Stimulated activated CD4-positive, alpha-beta T cell treated with anti-CD3 and anti-CD28 coated beads, Interleukin-1b, Interleukin-23, amount 100 ng/mL, for 48 hours (primary cell): ENCODE measurements at places on chromosomes 16 and 17.

DNA sequence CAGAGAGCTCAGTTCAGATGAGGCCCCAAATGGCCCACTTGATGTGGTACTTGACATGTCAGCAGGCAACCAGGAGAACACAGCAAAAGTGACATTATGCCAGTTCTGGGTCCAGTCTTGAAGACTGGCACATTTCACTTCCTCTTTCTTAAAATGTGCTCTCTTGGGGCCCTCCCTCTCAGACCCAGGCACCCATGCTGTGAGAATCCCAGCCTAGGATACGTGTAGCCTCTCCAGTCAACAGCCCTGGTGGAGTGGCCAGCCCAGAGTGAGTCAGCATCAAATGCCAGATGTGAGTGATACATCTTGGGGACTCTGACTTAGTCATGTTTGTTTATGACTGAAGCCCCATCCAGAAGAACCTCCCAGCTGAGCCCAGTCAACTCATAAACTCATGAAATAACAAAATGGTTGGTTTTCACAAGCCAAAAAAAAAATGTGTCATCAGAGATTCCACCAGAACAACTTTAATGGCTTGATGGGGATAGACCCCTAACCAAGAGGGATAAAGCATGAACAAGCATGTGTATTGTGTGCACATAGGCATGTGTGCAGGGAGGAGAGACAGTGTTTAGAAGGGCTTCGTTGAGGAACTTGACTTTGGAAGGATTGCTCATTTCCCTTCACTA, 82.5 kb upstream of the TNRC6C start:
- DNase-seq, result peak; percentile 55

DNA sequence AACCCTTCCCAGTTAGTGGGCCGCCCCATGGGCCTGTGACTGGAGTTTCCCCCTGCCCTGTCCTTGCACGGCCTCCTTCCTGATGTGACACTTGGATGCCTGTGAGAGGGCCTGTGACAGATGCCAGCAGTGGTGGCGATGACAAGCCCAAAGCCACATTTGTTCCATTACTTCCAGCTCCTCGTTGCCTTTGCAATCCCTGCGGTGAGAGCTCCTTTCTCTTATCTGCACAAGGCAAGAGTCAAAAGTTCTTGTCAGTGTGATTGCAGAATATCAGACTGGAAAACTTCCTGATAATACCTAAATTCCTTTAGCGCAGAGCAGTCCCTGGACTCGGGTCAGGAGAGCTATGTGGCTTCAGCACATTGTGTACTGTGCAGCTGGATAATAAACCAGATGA, 54.4 kb upstream of the ARHGAP44 start:
- no peak for DNase-seq

DNA sequence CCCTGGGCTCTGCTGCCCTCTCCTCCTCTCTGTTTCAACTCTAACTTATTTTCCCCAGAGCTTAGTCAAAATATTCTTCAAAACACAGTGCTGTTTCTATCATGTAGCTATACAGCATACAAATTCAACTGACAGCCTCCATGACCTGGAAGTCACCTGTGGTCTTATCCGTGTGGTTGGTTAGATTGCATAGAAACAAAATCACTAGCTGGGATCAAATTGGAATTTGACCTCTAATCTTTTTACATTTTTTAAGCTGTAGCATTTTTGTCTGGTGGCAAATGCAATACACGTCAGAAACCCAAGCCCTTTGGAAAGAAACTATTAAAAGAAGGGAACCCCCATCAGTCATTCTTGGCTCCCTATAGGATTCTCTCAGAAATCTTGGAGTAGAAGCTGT, 57.3 kb downstream of the ABCC12 start:
- no peak for DNase-seq

GRCh38 chr16:4574919-4575705, 19.0 kb downstream of the C16orf96 start:
- no peak for DNase-seq

GRCh38 chr17:45143767-45144198, 4.5 kb upstream of the HEXIM1 start:
- no peak for DNase-seq

DNA sequence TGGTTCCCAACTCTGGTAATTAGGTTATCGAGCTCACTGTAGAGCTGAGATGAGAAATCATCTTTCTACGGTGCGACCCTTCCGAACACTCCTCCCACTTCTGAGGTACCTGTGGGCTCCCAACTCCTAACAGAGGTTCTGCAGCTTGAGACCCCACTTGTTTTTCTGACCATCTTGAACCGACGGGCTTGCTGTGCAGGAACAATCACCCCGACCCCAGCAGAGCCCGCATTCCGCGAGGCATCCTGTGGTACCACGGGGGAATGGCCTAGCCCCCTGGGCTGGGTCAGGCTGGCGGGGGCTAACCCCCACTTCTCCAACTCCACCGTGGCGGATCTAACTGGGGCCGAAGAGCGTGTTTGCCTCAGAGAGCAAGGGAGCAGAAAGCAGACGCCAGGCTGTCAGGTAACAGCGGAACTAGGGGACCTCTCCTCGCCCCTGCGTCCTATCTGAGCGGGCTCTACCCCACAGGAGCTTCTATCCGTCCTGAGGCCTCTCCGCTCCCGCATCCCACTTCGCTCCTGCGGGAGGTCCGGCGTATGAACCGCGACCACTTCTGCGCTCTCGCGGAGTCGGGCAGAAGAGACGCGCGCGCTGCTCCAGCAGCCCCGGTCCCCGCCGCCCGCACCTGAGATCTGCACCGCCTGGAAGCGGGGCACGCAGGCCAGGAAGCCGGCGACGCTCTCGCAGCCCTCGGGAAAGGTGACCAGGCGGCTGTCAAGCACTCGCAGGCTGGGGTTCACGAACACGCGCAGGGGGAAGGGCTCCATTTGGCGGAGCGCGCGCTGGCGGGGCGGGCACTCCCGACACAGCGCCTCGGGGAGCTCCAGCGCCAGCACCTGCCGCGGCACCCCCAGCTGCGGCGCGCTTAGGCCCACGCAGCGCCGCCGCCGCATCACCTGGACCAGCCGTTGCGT, 761 bp downstream of the PDF start:
- peak; percentile 52 for DNase-seq

DNA sequence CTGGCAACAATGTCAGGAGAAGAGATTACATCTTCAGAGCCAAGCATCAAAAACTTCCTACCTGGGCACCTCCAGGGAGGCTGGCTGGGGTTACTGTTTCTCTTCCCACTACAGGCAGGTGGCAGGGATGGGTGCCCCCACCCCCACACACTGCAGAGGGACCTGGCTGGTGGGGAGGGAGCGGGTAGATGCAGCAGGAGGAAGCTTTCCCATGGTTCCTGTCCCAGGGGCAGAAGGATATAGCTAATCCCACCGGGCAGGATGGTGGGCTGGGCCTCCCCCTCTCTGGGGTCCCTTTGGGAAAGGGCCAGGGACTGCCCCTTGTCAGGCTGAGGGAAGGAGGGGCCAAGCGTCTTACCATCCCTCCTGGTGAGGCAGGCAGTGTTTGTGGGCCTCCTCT, 16.7 kb upstream of the MTMR4 start:
- DNase-seq, result no peak

GRCh38 chr17:81173052-81173761, 7.2 kb upstream of the AATK start:
- DNase-seq, result no peak

DNA sequence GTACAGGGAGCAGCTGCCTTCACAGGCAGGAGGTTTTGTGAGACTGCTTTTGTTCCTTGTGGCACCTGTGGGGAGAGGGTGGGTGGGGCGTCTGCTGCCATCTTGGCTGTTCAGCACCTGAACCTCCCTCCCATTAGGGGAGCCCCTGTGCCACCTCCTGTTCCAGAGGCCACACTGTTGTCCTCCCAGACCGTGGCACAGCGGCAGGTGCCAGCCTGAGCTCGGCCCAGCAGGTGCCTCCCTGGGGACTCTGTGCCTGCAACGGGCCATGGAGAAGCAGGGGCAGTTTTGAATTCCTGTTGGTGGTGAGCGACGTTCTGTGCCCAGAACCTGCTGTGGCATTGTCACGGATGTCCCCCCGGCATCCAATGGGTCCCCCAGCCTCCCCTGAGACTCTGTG, 9.9 kb downstream of the LGALS3BP start:
- no peak for DNase-seq

DNA sequence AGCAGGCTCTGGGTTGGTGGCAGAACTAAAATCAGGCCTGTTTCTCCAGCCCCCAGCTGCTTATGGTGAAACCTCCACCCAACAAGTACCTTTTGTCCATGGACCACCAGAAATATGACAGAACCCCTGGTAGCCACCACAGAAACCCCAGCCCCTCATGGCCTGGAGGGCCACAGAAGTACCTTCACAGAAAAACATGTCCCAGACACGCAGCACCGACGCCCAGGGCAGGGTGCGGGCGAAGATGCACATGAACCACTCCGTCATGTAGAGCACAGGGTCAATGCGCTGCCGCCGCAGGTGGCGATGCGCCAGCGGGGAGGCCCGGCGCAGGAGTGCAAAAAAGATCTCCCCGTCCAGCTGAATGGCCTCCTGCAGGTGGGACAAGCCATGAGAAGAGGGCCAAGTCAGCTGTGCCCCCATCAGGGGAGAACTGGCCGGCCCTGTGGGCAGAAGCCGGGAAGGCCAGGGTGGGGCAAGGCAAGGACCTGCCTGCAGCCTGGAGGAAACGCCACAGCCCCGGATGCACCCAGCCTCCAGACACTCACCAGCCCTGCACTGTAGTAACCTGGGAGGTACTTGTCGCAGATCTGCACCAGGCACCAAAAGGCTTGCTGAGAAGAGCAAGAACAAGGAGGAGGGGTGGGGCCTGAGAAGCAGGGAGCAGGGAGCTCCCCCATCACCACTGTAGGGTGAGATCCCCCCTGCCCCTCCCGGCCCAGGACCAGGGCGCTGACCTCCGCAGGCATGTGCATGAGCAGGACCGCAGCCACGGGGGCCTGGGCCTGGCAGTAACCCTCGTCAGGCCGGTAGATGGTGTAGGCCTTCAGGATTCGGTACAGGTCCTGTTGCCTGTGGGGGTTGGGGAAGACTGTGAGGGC, 4.1 kb upstream of the CD2BP2 start:
- no peak for DNase-seq

DNA sequence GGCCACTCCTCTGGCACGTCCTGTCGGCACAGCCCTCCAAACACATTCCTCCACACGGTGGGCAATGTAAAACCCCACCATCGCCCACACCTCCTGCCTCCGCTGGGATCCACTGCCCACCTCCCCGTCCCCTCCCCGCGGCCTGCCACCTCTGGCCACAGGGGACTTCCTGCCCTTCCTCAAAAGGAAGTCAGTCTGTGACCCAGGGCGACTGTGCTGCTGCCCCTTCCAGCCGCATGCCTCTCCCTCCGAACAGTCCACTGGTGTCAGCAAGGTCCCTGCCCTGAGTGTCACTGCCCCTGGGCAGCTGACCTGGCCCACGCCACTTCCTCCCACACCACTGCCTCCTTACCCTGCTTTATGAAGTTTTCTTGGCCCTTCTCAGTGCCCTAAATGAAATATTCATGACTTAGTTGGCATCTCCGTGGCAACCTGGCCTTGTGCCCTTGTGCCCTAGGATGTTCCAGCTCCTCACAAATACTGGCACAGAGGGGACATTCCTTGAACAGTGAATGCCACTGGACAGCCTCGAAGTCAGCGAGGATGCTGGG, 2.0 kb downstream of the PLD6 start:
- DNase-seq, result no peak

GRCh38 chr17:1843947-1844346, 14.1 kb downstream of the RPA1 start:
- DNase-seq, result no peak

- DNase-seq, result peak; percentile 84
These were observed 37.2 kb downstream of the IRF8 start for GRCh38 chr16:85935974-85936760.

DNA sequence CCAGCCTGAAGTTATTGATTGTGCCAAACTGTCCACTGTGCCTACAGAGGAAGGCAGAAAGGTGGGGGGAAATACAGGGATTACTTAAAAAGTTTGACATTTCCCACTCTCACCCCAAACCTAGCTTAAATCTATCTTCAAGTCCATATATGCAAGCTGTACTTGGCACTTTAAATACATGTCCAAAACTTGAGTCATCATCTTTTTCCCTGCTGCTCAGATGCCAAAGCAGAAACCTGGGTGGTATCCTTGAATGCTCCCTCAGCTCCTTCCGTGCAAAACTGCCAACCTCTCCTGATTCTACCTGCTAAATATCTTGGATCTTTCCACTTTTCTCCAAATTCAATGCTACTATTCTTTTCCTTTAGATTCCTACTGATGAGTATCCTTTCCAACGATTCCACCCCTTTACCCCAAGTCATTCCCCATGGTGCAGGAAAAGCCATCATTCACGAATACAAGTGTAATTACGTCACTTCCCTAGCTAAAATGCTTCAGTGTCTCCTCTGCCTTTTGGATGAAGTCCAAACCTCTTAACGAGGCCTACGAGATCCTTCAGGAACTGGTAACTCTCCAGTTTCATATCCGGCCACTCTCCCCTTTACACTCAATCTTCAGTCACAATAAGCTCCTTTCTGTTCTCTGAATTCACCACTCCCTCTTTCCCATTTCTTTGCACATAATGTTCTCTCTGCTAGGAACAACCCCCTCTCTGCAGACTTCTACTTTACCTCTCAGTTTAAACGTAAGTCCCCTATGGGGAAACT, 9.3 kb downstream of the BECN1 start:
- no peak for DNase-seq

DNA sequence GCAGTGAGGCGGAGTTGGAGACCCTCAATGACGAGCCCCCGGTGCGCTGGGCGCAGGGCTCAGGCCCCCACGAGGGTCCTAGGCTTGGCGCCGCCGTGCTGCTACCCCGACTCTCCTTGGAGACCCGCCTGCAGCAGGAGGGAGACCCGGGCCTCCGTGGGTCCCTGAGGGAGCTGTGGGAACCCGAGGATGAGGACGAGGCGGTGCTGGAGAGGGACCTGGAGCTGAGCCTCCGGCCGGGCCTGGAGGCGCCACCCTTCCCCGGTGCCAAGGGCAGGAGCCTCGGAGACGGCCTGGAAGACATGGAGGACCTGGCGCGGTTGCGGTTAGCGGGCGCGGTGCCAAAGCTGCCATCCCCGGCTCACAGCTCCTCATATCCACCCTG, 2.3 kb downstream of the MYO15B start:
- no peak for DNase-seq

GRCh38 chr16:14628806-14629611, 1.1 kb downstream of the PARN start:
- DNase-seq, result no peak

- no peak for DNase-seq
These were observed 312.5 kb downstream of the MAF start for GRCh38 chr16:79288066-79288465.

- DNase-seq, result no peak
These were observed 20.9 kb upstream of the FASN start for GRCh38 chr17:82118815-82119380.

DNA sequence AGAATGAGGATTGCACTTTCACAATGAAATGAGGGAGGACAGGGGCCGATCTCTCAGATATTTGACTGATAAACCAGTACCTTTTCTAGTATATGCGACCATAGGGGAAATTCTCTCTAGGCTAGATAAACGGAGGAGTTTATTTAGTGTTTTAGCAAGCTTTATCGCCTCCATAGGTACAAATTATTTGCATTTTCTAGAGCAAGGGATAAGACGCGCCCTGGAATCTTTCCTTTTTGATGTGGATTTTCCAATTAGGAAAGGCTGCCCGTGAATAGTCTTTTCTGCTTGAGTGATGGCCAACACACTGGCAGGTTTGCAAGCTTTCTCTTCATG, 351 bp upstream of the GDPD1 start:
- DNase-seq, result no peak

- no peak for DNase-seq
These were observed 16.6 kb upstream of the VWA3A start for GRCh38 chr16:22075776-22076175.

- no peak for DNase-seq
These were observed 363 bp downstream of the KARS1 start for GRCh38 chr16:75647112-75647491.

- no peak for DNase-seq
These were observed 26.2 kb downstream of the ABCC3 start for GRCh38 chr17:50660887-50661345.

GRCh38 chr17:74922694-74923537, at the start of gene USH1G:
USH1G (minus strand) TSS chr17:74923255; CDS start chr17:74923073, 182 bp downstream.
- no peak for DNase-seq
